ENCODE measurements at places on chromosomes 7 and 10.

DNA sequence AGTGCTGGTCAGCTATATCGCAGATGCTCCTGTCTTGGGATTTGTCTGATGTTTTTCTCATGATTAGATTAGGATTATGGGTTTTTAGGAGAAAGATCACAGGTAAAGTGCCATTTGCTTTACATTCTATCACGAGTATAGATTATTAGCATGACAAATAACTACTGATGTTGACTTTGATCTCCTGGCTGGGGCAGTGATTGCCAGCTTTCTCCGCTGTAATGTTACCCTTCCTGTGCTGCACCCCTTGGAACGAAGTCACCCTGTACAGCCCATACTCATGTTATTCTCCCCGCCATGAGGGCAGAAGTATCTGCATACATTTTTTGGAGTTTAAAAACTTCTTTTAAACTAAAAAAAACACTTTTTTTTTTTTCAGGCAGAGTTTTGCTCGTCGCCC, 10.8 kb upstream of the CLDN4 start:
- DNase-seq = no peak

GRCh38 chr10:43820663-43821062, 172.0 kb upstream of the ZNF32 start:
- DNase-seq = no peak

- no peak for DNase-seq
Observed at GRCh38 chr10:113443141-113443925, 109.5 kb upstream of the HABP2 start.

DNA sequence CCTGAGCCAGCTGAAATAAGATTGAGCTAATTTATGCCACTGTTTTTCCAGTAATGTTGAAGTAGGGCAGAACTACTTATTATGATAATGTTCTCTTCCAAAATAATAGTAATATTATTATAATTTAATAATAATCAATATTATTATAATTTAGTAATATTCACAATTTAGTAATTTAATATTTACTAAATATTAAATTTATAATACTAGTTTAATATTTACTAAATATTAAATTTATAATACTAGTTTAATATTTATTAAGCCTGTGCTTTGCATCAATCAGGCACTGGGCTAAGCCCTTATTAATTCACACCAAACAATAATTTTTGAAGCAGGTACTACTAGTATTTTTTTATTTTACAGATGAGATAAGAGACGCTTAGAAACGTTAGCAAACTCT, 170.1 kb downstream of the BBS9 start:
- DNase-seq = no peak

DNA sequence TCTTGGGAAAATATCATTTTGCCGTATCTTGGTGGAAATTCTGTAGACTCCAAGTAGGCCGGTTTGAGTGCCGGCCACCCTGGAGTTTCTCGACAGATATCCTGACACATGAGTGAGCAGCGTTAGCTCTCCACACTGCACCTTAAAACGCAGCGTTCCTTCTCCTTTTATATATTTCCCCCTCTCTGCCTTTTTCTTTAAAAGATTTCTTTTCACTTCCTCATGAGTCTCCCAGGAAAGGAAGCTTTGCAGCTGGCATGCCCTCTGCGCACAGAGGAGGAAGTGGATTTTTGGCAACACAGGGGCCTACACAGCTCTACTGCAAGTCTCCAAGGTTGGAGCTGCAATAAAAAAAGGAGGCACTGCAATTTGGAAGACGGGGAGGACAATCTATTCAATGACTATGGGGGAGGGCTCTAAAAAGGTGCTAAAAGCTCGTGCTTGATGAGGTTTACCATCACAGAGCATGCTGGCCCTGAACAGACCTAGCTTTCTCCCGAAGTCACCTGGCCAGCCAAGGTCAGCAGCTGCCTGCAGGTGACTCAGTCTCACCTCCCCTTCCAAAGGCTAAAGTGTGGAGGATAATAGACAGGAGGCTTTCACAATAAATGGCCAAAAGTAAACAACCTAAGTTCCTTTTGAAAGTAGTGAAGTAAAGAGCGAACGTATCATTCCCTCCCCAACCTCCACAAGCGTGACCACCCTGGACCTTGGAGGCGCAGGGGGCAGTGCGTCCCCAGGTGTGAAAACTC, 252.8 kb downstream of the ZMYND11 start:
- DNase-seq = no peak

DNA sequence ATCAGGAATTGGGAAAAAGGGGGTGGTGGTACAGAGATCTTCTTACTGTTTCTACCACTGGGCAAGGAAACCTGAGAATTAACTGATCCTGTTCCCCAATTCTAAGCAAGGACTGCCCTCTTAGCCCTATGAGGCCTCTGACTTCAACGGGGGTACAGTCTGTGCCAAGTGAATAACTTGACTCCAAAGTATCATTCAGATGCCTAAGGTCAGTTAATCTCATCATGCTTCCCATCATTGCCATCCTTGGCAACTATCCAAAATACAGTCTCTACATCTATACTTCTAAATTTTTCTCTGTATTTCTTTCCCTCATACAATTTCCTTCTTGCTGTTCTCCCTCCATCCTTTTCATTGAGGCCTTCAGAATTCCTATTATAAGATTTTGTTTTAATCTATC, 10.5 kb downstream of the PPP3CB start:
- no peak for DNase-seq

DNA sequence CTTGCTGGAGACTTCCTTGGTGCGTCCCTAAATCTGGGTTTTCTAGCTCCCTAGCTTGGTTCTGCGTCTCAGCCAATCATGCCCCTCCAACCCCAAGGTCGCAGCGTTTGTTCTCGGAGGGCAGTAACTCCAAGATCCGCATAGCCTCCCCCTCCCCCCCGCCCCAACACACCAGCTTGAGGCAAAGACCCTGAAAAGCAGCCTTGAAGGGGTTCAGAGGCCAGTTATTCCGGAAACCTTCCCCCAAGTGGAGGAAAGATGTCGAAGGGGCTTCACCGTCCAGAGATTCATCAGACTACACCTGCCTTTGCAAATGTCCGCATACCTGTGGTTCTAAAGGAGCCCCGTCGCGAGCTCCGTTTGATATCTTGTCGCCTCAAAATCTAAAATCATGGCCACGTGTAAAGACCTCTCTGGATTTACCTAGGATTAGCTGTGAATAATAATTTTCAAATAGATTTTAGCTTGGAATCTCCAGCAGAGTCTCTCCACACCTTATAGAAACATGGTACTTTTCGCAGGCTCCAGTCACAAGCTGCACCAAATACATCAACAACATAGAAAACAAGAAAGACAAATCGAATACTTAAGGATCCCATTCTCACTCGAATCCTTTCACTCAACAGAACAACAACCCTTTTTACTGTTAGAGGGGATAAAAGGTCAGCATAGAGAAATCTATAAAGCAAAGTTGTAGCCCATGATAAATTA, 7.9 kb downstream of the DLX6 start:
- DNase-seq = no peak

GRCh38 chr10:131214521-131215244, 96.8 kb downstream of the TCERG1L start:
- no peak for DNase-seq

DNA sequence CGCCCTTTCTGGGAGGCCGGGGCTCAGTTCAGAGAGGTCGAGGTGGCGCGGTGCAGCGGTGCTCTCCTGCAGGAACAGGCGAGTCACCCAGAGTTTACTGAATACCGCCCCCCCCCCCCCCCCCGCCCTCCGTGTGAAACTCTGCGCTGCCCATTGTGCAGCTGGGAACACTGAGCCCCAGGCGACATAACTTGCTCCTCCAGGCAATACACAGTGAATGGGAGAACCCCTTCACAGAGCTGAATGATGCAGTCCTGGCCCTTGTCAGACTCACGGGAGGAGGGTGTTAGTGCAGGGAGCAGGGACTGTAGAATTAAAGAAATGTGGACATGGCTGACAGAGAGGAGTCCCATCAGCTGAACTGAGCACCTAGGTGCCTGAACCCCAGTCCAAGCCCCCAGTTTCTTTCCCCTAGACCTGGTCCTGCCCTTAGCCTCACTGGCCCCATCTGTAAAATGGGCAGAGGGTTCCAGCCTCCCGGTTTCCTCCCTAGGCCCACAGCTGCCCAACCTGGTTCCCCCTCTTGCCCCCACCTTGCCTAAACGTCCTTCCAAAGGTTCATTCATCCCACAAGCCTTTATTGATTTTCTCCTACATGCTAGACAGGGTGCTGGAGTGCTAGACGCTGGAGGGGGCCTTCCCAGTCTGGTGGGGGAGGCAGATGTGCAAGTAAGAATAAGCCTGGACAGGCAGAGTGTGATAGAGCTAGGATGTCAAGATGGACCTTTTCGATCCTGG, 869 bp upstream of the LOXL4 start:
- no peak for DNase-seq

DNA sequence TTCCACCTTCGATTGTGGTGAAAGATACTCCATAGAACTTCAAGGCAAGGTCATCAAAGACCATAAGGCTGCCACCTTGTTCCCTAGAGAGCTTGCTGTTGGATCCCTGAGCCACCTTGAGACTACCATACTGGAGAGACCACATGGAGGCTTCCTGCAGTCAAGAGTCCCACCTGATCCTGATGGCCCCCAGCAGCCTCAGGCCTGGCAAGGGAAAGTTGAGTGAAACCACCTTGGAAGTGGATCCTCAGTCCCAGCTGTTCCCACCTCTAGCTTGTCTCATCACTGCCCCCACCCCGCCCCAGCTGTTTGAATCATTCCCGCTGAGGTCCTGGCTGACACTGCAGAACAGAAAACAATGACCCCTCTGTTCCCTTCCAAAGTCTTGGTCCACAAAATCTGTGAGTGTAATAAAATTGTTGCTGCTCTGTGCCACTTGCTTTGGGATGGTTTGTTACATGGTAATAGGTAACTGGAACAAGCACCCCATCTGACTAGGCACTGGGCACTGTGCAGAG, 32.0 kb downstream of the PRLHR start:
- no peak for DNase-seq

DNA sequence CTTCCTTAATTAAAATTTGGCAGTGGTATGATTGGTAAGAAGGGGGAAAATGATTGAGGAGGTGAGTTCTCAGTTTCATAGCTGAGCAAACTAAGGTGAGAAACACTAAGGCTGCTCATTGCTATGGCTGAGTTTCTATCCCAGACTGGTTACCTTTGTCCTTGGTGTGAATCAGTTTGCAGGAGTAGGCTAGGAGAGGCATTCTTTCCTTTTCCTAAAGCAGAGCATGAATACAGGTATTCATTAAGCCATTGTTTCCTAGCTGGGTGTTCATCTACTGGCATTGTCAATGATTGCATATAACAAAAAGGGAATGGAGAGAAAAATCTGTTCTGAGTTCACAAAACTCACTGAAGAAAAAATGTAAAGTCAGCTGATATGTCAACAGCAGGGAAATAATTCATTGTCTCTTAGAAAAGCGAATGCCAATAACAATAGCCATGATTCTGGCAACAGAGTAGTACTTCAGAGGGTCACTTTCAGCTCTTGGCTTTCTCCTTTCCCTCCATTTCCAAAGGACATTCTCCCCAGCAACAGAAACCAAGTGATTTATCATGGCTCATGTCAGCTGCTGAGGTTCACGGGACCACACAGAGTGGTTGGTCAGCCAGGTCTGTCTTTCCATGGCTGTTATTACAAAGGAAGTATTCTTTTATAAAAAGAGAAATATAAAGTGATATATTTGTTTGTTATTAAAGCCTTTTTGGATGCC, 234.0 kb downstream of the BICC1 start:
- no peak for DNase-seq

DNA sequence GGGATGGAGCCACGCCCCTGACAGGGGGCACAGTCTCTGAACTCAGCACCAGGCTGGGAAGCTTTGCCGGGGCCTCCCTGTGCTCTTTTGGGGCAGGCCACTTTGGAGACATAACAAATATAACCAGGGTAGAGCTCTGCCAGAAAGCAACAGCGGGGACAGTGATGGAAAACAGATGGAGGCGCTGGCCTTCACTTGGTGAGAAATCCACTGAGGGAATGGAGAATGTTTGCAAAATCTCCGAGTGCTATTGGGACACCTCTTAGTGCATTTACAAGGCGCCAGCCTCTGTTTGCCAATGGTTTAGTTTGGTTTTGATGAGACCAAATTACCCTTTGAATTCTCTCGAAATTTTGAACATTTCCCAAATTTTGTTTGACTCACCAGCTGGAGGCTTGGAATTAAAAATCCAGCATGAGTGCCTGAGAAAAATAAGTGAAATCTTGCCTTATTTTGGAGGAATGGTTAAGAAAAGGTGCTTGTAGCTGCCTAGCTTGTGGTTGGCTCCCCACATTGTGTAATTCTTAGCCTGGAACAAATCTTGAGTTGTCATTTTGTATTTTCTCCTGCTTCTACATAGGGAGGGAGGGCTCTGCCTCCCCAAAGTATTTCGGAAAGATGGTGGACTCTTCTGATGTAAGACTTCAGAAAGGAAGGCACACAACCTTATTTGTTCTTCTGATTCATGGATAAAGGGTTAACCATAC, 980.5 kb downstream of the LRMDA start:
- no peak for DNase-seq

- DNase-seq = no peak
Observed at GRCh38 chr7:136923111-136923667, 54.7 kb downstream of the CHRM2 start.

DNA sequence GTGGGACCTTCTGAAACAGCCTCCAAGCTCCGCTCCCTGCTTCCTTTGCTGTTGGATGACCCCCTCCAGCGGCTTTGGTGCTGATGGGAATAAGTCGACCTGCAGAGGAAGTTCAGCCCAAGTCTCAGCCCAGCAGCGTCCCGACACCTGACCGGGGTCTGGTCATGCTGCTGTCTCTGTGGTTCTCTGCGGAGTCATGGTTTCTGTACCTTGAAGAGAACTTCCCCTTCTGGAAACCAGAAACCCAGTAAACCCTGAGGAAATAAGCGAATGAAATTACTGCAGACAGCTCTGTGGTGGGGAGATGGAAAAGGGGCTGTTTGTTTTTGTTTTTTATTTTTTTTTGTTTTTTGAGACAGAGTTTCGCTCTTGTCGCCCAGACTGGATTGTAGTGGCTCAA, 18.3 kb upstream of the ZNF12 start:
- no peak for DNase-seq

DNA sequence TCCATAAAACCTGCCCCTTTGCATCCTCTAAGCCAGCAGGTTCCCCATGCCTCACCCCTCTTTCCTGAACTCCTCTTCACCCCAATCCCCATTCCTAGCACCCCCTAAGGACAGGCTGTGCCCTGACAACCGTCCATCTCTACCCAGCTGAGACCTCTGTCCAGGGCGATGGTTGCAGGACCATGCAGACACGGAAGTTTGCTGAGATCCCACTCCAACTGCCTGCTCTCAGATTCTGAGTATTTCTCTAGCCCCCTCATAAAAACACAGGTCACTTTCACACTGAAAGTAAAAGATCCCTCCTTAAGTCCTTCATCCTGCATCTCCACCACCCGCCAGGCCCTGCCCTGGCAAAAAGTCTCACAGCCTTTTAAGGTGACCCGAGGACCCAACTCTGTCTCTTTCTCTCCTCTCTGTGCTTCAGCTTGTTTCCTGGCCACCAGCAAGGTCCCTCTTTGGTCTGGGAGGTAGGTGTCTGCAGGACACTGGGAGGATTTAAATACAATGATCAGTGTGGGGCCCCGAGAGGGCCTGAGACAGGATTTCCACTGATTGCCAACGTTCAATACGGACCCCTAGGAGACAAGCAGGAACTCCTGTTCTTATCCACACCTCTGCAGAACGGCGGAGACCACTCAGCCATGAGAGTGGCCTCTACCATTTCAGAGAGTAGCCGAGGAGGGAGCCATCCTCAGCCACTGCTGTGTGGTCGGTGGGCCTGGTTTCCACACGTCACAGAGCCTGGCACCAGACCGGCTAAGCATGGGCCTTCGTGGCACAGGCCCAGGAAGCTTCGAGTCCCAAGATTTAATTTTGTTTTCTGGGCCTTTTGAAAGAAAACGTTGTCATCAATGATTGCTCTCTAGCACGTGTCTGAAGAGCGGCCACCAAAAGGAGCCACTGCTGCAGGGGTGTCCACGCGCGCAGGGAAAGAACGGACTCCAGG, 27.9 kb downstream of the CALML3 start:
- no peak for DNase-seq

GRCh38 chr7:31129067-31129466, 77.0 kb downstream of the ADCYAP1R1 start:
- no peak for DNase-seq
